Endothelial cell (in vitro differentiated cells): ENCODE measurements at places on chromosomes 4 and X. TPM values are rescaled to one million over a fixed set of nuclear protein-coding genes. Genes with fewer than 3 reads are reported as not detected.

DNA sequence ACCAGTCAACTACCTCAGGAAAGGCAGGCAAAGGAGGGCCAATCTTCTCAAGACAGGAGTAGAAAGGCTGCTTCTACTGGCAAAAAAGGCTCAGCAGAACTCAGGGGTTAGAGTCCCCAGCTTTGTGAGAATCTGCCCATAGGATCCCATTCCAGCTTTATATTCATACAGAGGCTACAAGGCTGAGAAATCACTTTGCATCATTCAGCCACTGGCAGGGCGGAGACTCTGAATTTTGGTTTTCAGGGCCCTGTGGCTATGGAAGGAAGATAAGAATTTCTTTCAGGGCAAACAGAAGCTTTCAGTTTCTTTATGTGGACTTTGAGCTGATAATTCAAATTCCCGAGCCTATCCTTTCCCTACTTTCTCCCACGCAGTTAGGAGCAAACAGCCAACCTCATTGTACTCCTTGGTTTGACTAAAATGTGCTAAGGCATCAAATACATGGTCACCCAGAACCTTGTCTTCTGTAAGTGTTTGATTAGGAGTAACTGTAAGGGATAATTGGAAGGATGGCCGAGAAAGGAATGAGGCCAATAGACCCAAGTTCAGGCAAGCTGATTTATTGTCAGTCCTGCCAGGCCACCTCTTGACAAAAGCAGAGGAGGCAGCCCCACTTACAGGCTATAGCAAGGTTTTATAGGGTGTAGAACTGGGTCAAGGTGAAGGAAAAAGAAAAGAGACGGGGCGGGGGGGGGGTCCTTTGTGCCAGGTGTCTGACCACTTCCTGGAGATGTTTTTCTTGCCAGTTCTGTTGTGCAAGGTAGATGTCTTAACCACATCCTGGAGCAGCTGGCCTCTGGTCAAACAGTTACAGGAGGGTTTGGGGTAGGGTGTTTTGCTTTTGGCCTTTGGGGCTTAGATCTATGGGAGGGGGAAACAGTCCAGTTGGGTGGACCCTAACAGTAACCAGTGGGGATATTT lies 165.3 kb upstream of the PPP1R2C start:
- no peak for DNase-seq

BTC gene
- total RNA-seq: 0.13 TPM

- DNase-seq: no peak
Observed at GRCh38 chr4:159002950-159003349, 99.9 kb upstream of the RAPGEF2 start.

PABPC1L2A gene
- 3.8 TPM for total RNA-seq

DNA sequence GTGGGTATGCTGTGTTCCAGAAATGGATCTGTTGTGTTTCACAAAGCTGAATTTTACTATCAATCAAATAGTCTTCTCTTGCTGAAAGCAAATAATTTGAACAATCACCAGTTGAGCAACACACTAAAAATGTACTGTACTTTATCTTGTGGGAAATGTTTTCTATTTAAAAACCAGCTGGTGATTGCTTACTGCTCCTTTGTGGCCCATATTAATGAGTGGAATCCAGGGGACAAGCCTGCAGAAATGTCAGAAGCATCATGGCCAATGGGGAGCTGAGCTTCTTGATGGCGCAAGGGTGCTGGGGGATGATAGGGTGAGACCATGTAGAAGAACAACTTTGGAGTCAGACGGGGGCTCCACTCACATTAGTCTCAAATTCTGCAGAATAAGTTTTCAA lies 346.2 kb downstream of the ARHGAP10 start:
- no peak for DNase-seq

DNA sequence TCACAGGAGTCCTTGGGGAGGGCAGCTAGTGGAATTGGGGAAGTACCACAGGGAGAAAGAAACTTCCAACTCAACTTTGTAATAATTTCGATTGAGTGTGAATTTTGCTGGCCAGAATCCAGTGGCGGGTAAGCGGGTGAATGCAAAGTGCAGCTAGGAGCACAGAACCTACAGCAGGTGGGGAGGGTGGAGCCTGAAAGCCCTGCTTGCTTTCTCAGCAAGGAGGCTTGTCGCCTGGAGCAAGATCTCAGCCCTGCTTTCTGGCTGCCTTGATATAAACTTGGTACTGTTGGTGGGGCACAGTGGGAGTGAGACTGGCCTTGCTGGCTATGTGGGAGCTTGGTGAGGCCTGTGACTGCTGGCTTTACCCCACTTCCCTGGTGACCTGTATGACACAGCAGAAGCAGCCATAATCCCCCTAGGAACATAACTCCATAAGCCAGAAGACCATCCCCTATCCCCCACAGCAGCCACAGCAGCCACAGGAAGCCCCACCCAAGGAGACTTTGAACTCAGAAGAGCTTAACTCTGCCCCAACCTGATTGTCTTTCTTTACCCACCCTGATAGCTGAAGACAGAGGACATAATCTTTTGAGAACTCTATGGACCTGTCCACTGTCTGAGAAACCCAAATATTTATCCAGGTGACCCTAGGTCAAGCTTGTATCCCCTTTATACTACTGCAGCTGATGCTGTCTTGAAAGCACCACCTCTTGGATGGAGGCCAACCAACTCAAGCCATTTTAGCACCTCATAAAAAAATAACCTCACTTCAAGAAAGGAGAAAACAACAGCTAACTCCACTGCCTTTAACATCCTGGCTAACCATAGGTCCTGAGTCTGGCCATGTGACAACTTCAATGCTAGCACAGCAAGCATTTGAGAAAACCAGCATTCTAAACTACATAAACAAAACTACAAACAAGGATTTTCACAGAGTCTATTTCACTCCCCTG lies 87.2 kb upstream of the PDE5A start:
- no peak for DNase-seq

DNA sequence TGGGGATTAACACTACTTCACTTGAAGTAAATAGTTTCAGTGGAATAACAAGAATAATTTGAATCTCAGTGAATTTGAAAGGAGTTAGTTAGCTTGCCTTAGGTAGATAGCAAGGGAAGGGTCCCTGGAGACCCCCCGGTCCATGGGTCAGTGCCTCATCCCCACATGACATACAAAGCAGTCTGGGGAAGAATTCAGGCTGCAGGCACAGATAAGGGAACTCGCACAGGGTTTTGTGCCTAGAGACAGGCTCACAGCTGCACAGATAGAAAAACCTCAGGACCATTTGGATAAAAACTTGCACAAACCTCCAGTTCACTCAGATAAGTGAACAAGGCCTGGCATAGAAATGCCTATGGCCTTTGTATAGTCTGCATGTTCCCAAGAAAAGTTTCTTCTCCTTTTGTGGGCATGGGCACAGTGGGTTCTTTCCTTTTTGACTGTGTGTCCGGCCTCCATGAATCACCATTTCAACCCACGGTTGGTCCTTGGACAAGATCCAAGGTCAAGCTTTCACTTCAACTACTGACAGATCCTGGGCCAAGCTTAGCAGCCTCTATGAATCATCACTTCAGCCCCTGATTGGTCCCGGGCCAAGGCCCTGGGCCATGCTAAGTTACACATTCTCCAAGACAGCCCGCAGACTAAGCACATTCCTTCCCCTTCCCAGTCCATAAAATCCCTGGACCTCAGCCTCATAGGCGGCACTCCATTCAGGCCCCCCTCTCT lies 108.3 kb upstream of the KLHL4 start:
- DNase-seq: no peak

DNA sequence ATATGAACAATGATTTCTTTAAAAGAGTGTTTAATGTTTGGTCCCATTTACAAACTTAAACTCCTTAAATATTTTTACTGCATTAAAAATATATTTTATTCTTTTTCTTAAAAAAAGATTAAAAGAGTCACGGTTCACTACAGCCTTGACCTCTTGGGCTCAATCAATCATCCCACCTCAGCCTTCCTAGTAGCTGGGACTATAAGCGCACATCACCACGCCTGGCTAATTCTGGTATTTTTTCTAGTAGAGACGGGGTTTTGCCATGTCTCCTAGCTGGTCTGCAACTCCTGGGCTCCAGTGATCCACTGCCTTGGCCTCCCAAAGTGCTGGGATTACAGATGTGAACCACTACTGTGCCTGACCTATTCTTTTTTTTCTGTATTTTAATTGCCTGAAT lies 104.7 kb upstream of the TLR2 start:
- no peak for DNase-seq

DNA sequence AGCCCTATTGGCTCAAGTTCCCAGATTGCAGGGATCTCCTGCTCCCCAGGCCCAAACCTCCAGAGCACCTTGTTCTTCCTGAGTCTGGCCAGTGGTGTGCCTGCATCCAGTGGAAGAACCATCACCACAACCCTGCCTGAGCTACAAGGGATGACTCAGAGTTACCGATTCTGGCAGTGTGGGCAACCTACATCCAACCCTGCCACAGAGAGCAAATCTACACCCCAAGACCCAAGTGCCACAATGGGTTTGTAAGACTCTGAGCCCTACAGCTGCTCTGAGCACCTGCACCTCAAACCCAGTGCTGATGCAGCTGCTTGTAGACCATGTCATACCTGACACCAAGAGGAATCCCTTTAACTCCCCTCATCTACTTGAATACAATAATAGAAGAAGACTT lies 110.0 kb downstream of the SOWAHB start:
- no peak for DNase-seq

- DNase-seq: no peak
Observed at GRCh38 chrX:48737940-48738339, 23.6 kb upstream of the GLOD5 start.
